ENCODE measurements at places on chromosomes 16 and 17.

- no peak for DNase-seq
These were observed 137.9 kb downstream of the FTO start for GRCh38 chr16:53841884-53842283.

DNA sequence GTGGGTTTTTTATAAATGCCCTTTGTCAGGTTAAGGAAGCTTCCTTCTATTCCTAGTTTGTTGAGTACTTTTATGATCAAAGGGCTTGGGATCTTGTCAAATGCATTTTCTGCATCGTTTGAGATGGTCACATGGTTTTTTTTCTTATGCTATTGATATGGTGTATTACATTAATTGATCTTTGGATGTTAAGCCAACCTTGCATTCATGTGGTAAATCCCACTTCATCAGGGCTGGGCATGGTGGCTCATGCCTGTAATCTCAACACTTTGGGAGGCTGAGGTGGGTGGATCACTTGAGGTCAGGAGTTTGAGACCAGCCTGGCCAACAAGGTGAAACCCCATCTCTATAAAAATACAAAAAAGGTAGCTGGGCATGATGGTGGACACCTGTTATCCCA is 30.8 kb upstream of the ATP2A3 start:
- no peak for DNase-seq

DNA sequence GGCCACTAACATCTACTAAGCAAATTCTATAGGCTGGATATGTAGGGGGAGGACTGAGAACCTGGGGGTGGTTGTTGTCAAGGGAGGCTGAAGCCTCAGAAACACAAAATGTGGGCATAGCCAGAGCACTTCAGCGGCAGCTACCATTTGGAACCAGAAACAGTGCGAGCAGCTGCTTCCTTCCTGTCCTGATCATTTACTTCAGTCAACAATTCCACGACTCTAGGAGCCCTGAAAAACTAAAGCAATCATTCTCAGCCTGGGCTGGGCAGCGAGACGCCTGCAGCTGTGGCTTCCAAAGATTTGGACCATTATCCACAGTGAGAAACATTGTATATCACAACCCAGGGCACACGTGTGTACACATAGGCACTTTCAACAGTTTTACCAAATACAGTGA is 93.9 kb upstream of the WSCD1 start:
- no peak for DNase-seq

GRCh38 chr17:78610951-78611511 is 33.8 kb upstream of the DNAH17 start:
- DNase-seq: no peak

- no peak for DNase-seq
These were observed 57.7 kb downstream of the CMC2 start for GRCh38 chr16:80948886-80949493.

- DNase-seq: no peak
These were observed 820 bp downstream of the TLCD1 start for GRCh38 chr17:28725166-28725659.

GRCh38 chr16:54932737-54933254 is 2.1 kb downstream of the IRX5 start:
- no peak for DNase-seq

DNA sequence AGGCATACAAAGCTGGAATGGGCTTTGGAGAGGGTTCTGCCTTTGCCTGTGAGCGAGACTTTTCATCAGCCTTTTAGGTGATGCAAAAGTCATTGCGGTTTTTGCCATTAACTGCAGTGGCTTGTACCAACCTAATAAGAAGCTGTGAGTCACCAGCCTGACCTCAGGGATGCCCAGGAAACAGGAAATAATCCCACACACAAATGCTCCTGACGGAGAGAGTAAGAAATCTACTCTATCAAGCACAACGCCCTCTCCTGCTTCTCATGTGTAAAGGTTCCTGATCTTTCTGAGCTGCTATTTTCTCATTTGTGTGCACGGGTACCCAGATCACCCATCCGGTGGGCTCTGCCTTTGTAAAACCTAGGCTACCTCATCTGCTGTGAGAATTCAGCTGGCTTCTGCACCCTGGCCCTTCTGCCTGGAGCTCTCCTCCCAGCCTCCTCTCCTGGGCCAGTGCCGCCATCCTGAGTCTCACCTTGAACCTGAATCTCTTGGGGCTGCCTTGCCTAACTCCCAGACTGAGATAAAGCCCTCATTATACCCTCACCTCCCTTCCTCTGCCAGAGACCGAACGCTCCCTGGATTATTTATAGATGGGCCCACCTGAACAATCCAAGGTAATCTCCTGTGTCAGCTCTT is 299.7 kb downstream of the C16orf95 start:
- DNase-seq: peak; percentile 71

GRCh38 chr17:15886804-15887203 is 58.1 kb upstream of the ADORA2B start:
- no peak for DNase-seq

- DNase-seq: no peak
These were observed 346.2 kb upstream of the TBX2 start for GRCh38 chr17:61053469-61053868.

- no peak for DNase-seq
These were observed 182.9 kb downstream of the MAF start for GRCh38 chr16:79417601-79418008.

- DNase-seq: no peak
These were observed 1.6 kb downstream of the IL21R start for GRCh38 chr16:27403601-27403992.

- no peak for DNase-seq
These were observed 429.9 kb downstream of the HS3ST3B1 start for GRCh38 chr17:14730821-14731220.

DNA sequence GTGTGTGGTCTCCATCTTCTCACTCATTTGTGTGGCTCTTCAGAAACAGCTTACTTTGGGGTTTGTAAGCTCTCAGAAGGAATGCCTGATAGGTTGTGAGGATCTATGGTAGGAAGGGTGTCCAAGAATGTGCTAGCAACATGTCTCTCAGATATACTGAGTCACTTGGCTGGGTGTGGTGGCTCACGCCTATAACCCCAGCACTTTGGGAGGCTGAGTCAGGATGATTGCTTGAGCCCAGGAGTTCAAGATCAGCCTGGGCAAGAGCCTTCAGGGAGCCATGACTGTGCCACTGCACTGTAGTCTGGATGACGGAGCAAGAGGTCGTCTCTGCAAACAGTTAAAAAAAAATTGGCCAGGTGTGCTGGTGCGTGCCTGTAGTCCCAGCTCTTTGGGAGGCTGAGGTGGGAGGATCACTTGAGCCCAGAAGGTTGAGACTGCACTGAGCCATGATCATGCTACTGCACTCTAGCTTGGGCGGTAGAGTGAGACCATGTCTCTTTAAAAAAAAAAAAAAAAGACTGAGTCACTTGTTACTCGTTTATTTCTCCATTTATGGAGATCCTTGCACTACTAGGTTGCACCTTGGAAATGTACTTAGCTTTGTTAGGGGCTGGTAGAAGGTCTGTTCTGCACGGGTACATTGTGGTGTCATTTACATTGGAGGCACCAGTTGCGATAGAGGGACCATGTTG is 232.0 kb downstream of the SNX29 start:
- DNase-seq: no peak

DNA sequence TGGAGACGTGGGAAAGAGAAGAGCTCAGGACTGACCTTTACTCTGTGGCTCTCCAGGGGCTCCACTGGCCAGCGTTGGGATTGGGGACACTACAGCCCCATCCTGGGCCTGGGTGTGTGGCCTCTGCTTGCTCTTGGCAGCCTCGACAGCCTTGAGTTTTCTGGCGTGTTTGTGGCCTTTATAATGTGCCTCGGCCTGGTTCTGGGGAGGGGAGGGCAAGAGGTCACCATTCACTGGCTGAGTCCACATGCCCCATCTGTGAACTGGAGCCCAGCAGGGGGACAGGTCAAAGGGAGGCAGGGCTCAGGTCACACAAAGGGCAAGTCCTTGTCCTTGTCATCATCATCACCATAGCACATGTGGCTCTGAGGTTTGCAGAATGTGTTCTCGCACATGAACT is 11.7 kb downstream of the NKIRAS2 start:
- DNase-seq: no peak

GRCh38 chr17:1071103-1071825 is 74.3 kb downstream of the TIMM22 start:
- DNase-seq: no peak

GRCh38 chr17:3974138-3974687 is 10.0 kb upstream of the ATP2A3 start:
- DNase-seq: no peak

- no peak for DNase-seq
These were observed 174.2 kb upstream of the FAM20A start for GRCh38 chr17:68775318-68775717.

- no peak for DNase-seq
These were observed 558 bp downstream of the B3GNT9 start for GRCh38 chr16:67150047-67150832.

DNA sequence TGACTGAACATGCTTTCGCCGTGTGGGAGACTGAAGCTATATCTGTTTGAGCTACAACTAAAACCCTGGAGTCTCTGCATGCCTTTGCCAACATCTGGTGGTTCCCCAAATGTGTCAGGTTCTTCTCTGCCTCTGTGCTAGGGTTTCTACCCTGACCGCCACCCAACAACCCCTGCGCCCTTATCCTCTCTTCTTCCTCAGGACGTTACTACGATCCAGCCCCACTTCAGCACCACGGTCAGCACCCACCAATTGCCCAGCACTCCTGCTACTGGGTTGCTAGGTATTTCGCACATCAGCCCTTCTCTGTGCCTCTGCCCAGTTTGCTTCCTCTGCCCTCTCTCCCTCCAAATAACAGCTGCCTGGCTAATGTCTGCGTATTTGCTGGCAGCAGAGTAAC is 106.3 kb upstream of the HSBP1 start:
- no peak for DNase-seq

- no peak for DNase-seq
These were observed 83.2 kb upstream of the C17orf78 start for GRCh38 chr17:37292429-37293139.

GRCh38 chr17:75776386-75777295 is 8.0 kb upstream of the UNK start:
- DNase-seq: no peak

- DNase-seq: no peak
These were observed 6.9 kb upstream of the CD300LD start for GRCh38 chr17:74599023-74599399.

DNA sequence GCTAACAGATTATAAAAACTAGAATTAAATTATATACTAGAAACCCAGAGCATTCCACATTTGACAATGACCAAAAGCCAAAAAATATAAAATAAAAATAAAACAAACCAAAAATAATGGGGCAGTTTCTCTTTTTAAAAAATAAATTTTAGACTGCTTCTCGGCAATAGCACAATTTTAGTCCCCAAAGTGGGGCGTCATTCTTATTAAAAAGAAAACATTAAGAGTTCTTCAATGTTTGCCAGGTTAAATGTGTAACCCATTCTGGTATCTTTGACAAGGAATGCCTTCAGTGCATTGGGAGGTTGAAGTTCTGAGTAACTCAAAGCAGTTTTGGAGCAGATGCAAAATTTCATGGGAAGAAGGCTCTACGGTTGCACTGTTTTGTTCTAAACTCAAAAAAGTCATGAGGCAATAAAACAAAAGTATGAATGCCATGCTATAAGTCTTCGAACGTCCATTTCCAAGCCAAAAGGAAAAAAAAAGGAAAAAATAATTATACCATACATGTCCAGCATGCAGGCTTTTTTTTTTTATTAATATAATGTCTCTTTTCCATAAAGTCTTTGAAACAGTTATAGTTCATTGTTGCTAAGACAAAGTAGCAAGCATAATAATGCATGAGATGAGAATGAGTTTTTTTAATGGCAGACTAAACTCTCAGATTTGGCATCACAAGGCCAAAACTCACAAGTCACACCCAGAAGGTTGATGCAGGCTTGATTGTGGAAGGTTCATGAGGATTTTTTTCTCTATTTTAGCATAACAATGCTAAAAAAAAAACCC is 3.1 kb downstream of the MAF start:
- DNase-seq: no peak

DNA sequence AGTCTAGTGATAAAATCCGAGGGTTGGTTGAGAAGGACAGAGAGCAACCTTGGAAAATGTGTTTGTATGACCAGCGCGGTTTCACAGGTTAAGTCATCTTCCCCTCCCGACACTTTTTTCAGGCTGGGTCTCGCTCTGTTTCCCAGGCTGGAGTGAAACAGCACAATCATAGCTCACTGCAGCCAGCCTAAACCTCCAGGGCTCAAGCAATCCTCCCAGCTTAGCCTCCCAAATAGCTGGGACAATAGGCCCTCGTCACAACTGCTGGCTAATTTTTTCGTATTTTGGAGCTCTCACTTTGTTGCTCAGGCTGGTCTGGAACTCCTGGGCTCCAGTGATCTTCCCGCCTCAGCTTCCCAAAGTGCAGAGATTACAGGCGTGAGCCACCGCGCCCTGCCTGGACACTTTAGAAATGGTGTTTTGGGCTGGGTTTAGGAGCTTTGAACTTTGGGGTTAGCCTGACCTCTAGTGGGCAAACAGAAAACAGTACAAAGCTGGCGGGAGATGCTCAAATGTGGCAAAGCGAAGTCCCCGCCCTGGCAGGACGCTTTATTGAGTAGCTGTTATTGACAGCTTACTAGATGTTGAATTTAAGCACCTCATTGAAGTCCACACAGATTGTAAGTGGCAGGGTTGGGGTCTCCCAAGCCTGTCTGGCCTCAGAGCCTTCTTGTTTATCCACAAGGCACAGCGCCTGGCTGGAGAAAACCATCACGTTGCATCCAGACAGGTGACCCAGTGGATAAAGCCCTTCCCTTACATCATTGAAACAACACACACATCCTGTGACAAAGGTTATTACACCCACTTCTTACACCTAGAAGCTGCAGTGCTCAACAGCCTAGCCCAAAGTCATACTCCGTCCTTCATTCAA is 34.7 kb upstream of the RBBP6 start:
- no peak for DNase-seq

GRCh38 chr16:14490235-14490634 is 139.8 kb downstream of the PARN start:
- no peak for DNase-seq

- DNase-seq: no peak
These were observed 13.2 kb downstream of the TOM1L2 start for GRCh38 chr17:17958982-17959381.

- no peak for DNase-seq
These were observed 63.0 kb downstream of the SMG6 start for GRCh38 chr17:2240541-2240940.

DNA sequence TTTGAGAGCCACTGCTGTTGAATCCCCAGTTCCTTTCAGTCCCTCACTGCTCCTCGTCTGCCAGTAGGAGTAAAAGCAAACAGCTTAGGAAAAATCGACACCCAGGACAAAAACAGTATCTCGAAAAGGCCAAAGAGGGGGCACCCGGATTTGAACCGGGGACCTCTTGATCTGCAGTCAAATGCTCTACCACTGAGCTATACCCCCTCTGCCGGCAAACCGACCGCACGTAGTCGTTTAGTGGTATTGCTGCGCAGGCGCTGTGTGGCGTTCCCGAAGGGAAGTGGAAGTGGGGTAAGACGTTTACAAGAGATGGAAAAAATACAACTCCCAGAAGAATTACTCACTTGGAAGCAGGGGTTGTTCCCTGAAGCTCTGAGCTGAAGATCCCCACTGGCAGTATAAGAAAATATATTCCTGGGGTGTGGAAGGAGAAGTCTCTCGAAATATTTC is 2.2 kb upstream of the PLXDC1 start:
- no peak for DNase-seq

GRCh38 chr17:35801583-35802224 is 6.3 kb upstream of the MMP28 start:
- DNase-seq: no peak

- DNase-seq: no peak
These were observed 3.9 kb upstream of the CRYBA1 start for GRCh38 chr17:29242790-29243189.

- DNase-seq: no peak
These were observed 8.5 kb downstream of the GJD3 start for GRCh38 chr17:40355804-40356758.

- DNase-seq: no peak
These were observed 55.0 kb upstream of the METRNL start for GRCh38 chr17:83024218-83024971.
